ENCODE measurements at places on chromosomes 16 and 17. TPM values are rescaled to one million over a fixed set of nuclear protein-coding genes. Genes with fewer than 3 reads are reported as not detected.

Gene PIRT
- total RNA-seq, result not detected

Gene CSH1
- not detected for total RNA-seq

Gene GP1BA
- not detected for total RNA-seq

Gene TEDC2
- 0.58 TPM for total RNA-seq

Gene OGFOD1
- total RNA-seq, result 35.9 TPM

Gene BCAR1
- 71.7 TPM for total RNA-seq

Gene ASB16
- total RNA-seq, result 0.36 TPM

Gene CCL4L2
- 22.1 TPM for total RNA-seq

Gene SEZ6L2
- total RNA-seq, result 3.1 TPM

Gene AOC3
- 61.7 TPM for total RNA-seq

Gene GSDMA
- 1.5 TPM for total RNA-seq

DNA sequence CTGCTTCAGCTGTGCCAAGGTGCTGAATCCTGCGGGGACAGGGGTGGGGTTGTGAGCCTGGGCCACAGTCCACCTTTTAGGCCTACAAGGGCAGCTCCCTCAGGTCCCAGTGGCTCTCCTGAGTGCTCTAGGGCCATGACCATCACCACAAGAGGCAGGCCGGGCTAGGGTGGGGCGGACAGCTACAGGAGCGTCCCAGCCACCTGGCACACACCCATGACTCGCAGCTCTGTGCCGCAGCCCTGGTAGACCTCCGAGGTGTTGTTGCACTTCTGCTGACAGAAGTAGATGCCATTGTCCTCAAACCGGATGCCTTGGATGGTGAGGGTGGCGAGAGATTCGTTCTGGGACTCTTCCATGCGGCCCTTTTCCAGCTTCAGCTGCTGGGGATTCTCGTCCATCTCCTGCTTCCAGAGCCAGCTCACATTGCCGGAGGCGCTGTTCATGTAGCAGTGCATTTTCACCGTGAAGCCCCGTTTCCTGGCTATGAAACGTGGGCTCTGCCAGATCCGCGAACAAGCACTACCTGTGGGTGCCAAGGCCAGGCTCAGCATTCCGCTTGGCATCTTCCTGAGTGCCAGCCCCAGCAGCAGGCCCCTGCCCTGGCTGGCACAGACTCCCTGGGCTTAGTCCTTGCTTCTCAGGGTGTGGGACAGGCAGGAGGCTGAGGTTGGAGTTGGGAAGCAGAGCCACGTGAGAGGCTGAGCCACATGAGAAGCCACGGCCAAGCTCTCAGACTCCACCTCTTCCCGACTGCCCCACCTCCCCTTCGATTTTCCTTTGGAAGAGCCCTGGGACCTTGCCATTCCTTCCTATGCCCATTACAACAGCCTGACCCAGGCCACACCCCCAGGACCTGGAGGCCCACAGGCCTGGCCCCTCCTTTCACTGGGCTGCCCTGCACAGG is 2.0 kb downstream of the CD79B start:
- DNase-seq, result no peak

- no peak for DNase-seq
These were observed 23.6 kb upstream of the ZNF750 start for GRCh38 chr17:82863383-82863940.

DNA sequence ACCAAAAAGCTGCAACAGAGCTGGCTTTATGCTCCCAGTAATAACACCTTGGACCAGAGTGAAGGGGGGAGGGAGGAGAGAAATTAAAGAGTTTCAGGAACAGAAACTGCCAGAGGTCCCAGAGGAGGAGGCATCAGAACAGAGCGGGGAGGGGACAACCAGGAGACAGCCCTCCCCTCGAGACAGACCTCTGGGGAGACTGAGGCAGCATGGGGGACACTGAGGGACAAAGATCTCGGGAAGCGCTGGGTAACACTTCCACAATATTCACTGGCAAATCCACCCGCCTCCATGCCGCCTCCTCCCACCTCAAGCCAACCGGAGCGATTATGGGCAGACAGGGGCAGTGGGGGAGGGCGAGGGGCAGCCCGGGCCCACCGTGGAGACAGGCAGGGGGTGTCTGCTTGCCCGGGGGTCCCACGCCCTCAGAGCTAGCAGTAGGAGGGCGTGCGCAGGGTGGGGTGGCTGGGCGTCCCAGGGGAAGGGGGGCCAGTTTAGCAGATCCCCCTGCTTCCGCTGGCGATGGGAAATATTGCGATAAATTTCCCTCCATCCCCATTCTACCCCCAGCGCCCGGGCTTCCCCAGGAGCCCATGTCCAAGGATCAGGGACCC is 1.2 kb downstream of the PCGF2 start:
- no peak for DNase-seq

DNA sequence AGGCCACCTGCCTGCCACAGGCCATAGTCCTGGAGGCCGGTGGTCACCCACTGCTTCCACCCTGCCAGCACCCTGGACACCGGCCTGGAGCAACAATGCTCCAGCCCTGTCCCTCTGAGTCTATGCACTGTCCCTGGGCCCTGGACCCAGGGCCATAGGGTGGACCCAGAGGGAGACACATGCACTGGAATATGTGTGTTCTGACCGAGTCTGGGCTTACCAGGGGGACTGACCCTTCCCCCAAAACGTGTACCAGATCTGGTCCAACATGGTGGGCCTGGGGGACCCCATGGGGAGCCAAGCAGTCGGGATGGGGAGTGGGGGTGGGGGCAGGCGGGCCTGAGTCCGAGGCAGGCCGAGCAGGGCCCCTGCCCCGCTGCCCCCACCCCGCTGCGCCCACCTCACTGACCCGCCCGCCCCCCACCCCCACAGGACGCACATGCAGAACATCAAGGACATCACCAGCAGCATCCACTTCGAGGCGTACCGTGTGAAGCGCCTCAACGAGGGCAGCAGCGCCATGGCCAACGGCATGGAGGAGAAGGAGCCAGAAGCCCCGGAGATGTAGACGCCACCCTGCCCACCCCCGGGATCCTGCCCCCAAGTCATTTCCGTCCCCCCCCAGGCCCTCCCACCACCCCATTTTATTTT is 357.4 kb downstream of the SEC14L1 start:
- DNase-seq, result peak; percentile 54

DNA sequence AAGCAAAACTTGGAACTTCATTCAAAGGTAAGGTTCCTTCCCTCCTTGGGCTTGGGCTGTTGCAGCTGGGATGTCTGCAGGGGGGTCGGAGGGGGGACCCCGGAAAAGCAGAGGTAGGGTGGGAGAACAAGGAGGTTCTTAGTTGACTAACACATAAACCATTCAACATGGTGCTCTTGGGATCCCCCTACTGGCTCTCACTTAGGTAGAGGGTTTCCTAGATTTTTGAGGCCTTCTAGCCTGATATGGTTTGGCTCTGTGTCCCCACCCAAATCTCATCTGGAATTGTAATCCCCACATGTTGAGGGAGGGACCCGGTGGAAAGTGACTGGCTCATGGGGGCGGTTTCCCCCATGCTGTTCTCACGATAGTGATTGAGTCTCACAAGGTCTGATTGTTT is 93.9 kb downstream of the RGS9 start:
- no peak for DNase-seq

- DNase-seq, result no peak
These were observed 258.7 kb downstream of the MRTFB start for GRCh38 chr16:14329727-14330350.

DNA sequence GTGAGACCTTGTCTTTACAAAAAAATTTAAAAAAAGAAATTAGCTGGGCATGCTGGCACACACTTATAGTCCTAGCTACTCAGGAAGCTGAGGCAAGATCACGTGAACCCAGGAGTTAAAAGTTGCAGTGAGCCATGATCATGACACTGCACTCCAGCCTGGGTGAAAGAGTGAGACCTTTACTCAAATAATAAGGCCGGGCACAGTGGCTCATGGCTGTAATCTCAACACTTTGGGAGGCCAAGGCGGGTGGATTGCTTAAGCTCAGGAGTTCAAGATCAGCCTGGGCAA is 11.5 kb upstream of the RIPOR1 start:
- DNase-seq, result no peak

- DNase-seq, result no peak
These were observed 345.8 kb upstream of the CDH5 start for GRCh38 chr16:66020642-66021041.

GRCh38 chr16:27671410-27671809 is 121.5 kb downstream of the KATNIP start:
- no peak for DNase-seq

DNA sequence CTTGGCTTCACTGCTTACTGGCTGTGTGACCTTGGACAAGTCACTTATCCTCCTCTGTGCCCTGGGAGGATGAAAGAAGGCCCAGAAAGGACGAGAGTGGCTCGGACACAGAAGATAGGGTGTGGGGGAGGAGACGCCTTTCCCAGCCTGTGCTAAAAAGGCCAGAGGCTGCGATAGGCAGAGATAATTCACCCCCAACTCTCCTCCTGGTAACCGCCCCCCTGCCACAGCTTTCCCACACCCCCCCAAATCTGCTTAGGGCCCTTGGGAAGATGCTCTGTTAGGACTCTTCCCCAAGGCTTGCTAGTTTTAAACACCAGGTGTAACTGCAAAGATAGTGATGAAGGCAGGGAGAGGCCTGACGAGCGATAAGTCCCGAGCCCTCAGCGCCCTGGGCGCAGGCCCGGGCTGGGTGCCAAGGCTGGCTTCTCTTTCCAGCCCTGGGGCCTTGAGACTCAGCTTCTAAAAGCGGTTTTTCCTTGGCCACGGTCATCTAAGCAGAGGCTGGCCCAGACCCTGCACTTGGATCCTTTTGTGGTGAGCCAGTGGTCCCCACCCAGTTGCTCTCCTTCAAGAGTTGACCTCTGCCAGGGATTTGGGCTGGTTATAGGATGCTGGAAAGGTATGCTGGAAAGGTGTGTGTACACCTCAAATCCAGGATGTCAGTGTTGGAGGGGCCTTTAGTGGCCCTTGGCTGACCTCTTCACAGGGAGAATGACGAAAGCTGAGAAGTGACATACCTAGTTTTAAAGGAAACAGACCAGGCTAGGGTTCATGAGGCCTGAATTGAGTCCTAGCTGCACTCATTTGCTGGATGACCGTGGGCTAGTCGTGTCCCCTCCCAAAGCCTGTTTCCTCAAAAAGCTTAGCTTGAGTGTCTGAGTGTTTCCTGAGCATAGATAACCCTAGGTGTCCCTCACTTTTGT is 3.4 kb upstream of the PPP1R9B start:
- DNase-seq, result no peak

DNA sequence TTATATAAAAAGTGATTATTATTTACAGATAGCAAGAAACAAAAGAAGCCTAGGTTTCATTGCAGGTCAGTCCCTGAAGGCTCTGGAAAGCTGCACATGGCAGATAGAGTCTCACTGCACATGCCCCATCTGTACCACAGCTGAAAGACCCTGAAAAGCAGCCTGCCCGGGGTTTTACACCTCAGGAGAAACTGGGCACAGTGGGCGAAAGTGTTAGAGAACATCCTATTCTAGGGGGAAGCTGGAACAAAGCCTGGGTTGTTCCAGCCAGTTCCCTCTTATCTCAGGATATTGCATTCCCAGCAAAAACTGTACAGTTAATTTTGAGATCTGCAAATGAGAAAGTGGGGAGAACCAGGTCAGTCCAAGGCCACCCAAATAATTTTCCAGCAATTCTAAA is 419.7 kb downstream of the CNTNAP4 start:
- no peak for DNase-seq

GRCh38 chr16:27303256-27304100 is 10.3 kb upstream of the IL4R start:
- DNase-seq, result peak; percentile 37

DNA sequence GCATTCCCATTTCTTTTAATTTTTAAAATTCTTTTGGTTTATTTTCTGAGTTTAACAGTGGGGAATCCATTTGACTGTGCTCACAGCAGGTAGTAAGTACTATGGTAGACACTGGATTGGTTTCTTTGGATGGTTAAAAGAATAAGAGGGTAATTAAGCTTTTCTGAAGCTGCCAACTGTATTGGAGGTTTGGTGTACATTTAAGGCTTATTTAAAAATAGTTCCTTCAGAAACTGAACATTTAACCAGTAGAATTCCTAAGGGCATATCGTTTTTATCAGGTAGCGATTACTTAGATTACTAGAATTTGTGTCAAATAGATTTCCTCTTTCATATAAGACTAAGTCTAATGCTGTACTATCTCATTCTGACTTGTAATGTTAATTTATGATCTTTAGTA is 162.4 kb downstream of the PPM1E start:
- DNase-seq, result no peak

DNA sequence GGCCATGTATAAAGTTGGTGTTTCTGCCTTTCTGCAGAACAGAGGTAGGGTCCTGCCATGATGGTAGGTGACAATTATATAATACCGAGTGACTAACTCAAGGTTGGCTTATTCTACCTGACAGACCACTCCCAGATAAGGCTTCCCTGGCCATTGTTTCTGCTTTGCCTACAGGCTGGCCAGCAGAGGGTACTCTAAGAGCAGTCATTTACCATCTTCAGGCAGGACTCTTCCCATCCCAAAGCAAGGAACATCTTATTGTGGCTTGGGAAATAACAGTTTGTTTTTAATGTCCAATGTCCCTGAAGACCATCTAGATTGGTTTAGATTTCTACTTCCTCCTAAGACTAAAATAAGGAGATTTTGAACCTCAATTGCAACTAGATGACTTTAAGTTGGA is 74.1 kb downstream of the SNX11 start:
- no peak for DNase-seq

DNA sequence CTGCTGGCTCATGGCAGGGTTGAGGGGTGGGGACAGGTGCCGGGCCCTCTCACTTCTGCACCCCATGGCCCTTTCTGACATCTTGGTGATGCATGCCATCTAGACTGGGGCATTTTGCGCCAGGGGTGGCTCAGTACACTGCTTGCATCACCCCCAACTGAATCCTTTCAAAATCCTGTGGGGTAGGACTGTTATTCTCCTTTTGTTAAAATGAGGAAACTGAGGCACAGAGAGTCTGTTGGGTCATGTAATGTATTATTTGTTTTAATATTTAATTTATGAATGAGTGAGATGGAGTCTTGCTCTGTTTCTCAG is 9.9 kb downstream of the ADCY7 start:
- DNase-seq, result no peak

DNA sequence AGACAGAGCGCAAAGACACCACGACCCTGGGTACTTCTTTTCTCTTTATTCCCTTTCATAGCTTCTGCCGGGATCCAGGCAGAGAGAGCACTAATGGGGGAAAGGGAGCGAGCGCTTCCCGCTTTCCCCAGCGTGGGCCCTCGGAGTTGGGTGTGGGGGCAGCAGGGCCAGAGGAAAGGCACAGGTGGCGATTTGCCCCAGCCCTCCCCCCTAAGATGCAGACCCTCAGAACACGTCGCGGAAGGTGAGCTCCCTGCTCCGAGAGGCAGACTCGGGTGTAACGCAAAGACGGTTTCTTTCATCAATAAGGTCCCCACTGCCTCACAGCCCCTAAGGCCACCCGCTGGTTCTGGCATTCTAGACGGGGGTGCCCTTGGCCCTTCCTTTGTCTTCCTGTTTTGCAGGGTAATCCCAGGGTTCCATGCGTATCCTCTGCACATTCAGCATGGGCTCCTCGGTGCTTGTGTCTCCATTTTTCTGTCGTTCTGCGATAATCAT is 570 bp upstream of the NME3 start:
- DNase-seq, result no peak

DNA sequence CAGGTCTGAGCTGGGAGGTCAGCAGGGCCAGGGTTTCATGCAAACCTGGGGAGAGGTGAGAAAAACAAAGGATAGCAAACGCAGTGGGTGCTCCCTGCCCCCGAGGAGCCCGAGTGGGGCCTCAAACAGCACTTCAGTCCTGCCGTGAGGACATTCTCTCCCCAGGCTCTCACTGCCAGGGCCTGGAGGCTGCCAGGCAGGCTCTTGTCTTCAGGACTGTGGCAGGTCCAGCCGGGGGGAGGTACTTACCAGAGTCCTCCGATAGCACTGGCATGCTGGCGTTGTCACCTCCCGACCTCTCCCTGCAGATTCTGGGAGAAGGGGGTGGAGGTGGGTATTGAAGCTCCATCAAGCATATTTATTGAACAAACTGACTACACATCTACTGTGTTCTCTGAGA is 1.3 kb downstream of the MPP3 start:
- DNase-seq, result no peak

GRCh38 chr17:51091635-51092034 is 29.0 kb downstream of the SPAG9 start:
- no peak for DNase-seq
